ENCODE measurements at places on chromosomes 12 and 14. TPM values are rescaled to one million over a fixed set of nuclear protein-coding genes. Genes with fewer than 3 reads are reported as not detected.
A peak's percentile ranks its signal among the peaks of the same experiment; 100 is the strongest.

The RIMBP2 gene
- total RNA-seq = 35.6 TPM

The CLEC1B gene
- total RNA-seq = not detected

DNA sequence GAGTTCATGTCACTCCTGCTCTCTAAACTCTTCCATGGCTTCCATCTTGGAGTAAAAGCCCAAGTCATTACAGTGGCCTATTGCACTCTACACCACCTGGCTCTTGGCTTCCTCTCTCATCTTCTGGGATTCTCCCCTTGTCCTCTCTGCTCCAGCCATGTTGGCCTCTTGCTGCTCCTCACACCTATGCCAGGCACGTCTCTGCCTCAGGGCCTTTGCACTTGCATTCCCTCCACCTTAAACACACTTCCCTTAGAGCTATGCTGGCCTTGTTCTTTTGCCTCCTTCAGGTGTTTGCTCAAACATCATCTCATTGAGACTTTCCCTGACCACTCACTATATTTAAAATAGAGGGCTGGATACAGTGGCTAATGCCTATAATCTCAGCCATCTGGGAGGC lies 23.3 kb upstream of the RPH3A start:
- H3K27ac ChIP-seq = no peak overlapping the region
- no peaks in the 10 kb centered on the region for H3K36me3 ChIP-seq
- peaks cover 24% of the 10 kb centered on the region for H3K27me3 ChIP-seq
- no peak for DNase-seq
- no peak overlapping the region for H3K4me3 ChIP-seq

GRCh38 chr14:21307637-21308036 lies 27.8 kb downstream of the RPGRIP1 start:
- H3K4me1 ChIP-seq = peaks cover 17% of the 10 kb centered on the region
- peak overlapping the region; percentile 89 for H3K4me3 ChIP-seq
- H3K27me3 ChIP-seq = no peaks in the 10 kb centered on the region
- no peak for DNase-seq
- no peaks in the 10 kb centered on the region for H3K36me3 ChIP-seq

GRCh38 chr14:81103443-81103842 lies 117.3 kb downstream of the GTF2A1 start:
- H3K4me3 ChIP-seq = no peak overlapping the region
- H3K27ac ChIP-seq = no peak overlapping the region
- peaks cover 3% of the 10 kb centered on the region for H3K27me3 ChIP-seq
- no peaks in the 10 kb centered on the region for H3K4me1 ChIP-seq
- no peaks in the 10 kb centered on the region for H3K36me3 ChIP-seq

The GPD1 gene
- total RNA-seq = 9.0 TPM

The PLEKHG7 gene
- total RNA-seq = not detected

- peaks cover 15% of the 10 kb centered on the region for H3K4me1 ChIP-seq
- no peak overlapping the region for H3K27ac ChIP-seq
- no peaks in the 10 kb centered on the region for H3K27me3 ChIP-seq
- H3K36me3 ChIP-seq = peaks cover 12% of the 10 kb centered on the region
Measured at GRCh38 chr14:75001261-75001660, 1.5 kb upstream of the EIF2B2 start.

DNA sequence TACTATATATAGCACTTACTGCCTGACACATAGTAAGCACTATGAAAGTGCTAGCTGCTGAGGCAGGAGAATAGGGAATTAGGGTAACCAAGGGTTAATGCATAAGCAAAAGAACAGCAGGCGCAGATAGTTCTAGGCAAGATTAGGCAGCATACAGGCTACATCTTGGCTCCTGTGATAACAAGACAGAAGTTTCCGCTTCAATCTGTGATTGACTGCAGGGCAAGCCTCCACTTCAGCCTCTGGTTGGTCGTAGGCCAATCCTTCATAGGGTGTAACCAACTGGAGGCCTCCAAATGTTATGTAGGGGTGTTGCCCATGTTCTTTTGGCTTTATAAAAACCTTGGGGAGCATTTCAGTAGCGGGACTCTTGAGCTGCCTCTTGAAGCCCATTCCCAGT lies 46.9 kb downstream of the KLHL28 start:
- no peak for DNase-seq
- H3K36me3 ChIP-seq = no peaks in the 10 kb centered on the region
- no peak overlapping the region for H3K27ac ChIP-seq
- H3K4me3 ChIP-seq = no peak overlapping the region
- H3K27me3 ChIP-seq = peaks cover 1% of the 10 kb centered on the region

The RNASE3 gene
- total RNA-seq = not detected

DNA sequence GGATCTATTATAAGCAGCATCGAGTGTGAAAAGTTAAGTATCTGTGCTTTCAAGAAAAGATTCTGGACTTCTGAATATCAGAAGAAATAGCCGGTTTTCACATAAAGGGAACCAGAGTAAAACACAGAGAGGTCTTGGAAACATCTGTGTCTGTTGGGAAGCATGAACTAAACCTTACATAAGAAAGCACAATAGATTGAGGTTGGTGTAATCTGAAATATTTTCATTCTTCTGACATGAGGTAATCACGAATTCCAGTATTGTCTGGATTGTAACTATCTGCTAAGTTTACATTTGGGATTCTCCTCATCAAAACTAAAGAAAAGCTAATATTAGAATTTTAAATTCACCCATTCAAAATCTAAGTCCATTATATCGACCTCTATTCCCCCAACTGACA lies 161.3 kb downstream of the CPNE8 start:
- DNase-seq = no peak
- no peaks in the 10 kb centered on the region for H3K4me1 ChIP-seq
- no peaks in the 10 kb centered on the region for H3K36me3 ChIP-seq
- H3K27me3 ChIP-seq = no peaks in the 10 kb centered on the region

- no peak overlapping the region for H3K4me3 ChIP-seq
- H3K36me3 ChIP-seq = peaks cover 17% of the 10 kb centered on the region
- peaks cover 12% of the 10 kb centered on the region for H3K4me1 ChIP-seq
- H3K27ac ChIP-seq = no peak overlapping the region
Measured at GRCh38 chr12:113903381-113903863, 62.7 kb downstream of the RBM19 start.

The HSPA2 gene
- total RNA-seq = 1.5 TPM

The GLIPR1L1 gene
- total RNA-seq = not detected

DNA sequence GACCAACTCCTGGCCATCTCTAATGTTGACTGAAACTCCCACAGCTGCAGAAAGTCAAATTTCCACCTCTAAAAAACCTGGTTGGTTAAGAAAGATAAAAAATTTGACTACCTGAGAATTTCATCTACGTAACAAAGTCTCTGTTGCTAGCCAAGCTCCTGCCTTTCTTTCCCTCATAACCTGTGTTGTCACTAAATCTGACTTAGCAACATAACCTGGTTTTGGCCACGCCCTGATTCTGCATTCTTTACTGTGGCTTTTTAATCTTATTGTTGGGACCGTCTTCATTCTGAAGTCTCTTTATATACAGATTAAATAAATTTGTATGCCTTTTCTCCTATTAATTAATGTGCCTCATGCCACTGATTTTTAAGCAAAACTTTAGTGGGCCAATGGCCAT lies 16.1 kb upstream of the CD69 start:
- H3K4me3 ChIP-seq = no peak overlapping the region
- H3K4me1 ChIP-seq = no peaks in the 10 kb centered on the region
- no peaks in the 10 kb centered on the region for H3K27me3 ChIP-seq
- H3K36me3 ChIP-seq = no peaks in the 10 kb centered on the region
- DNase-seq = no peak

GRCh38 chr12:61781021-61781581 lies 479.1 kb upstream of the USP15 start:
- H3K27ac ChIP-seq = no peak overlapping the region
- peaks cover 6% of the 10 kb centered on the region for H3K27me3 ChIP-seq
- H3K4me1 ChIP-seq = peaks cover 21% of the 10 kb centered on the region
- no peak overlapping the region for H3K4me3 ChIP-seq

DNA sequence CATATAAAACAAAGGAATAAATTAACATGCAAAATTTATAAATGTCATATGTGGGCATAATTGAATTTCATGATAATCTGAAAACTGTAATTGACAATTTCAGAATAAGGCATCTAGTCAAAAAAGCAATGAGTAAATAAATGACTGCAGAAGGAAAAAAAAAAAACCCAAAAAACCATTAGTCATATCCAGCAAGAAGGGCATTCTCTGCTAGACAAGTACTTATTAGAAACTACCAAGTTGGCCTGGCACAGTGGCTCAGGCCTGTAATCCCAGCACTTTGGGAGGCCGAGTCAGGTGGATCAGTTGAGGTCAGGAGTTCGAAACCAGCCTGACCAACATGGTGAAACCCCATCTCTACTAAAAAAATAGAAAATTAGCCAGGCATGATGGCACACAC lies 17.5 kb downstream of the ZCRB1 start:
- H3K27ac ChIP-seq = no peak overlapping the region
- no peak overlapping the region for H3K4me3 ChIP-seq
- H3K27me3 ChIP-seq = no peaks in the 10 kb centered on the region
- no peak for DNase-seq

DNA sequence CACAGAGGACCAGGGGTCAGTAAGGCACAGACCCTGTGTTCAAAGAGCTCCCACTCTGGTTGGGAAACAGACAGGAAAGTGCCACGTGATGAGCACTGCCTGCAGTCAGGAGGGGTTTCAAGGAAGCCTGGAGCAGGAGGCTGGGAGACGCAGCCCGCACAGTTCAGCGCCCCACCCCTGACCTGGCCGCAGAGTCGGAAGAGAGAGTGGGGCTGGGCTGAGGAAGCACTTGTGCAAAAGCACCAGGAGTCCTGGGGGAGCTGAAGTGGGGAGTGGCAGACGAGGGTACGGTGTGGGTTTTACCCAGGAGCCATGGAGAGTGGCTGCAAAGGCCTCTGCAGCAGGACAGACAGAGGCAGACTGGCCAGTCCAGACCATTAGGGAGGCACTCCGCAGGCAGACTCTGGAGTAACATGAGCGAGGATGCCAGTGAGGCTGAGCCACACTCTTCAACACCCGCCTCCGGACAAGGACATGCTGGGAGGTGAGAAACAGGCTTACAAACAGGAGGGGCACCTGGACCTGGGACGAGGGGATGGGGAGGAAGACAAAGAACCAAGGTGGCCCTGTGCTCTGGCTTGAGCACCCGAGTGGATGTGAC lies 85.7 kb upstream of the GPR68 start:
- peak overlapping the region; percentile 50 for H3K27ac ChIP-seq
- peaks cover 36% of the 10 kb centered on the region for H3K4me1 ChIP-seq
- no peaks in the 10 kb centered on the region for H3K36me3 ChIP-seq
- H3K4me3 ChIP-seq = peak overlapping the region; percentile 28
- no peaks in the 10 kb centered on the region for H3K27me3 ChIP-seq

DNA sequence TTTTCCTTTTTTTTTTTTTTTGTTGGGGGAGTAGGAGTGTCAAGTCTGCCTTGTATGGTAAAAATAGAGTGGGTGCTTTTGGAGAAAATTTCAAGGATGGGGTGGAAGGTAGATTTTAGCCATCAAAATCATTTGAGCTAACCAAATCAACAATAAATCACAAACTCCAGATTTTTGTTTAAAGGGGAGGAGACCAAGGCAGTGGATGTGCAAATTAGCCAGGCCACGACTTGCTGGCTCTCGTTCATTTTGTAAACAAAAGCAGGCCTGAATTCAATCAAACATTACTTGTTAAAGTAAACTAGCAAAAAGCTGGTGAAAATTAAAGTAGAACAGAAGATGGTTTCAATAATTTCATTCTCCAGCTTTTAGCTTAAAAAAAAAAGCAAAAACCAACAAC lies 387.2 kb downstream of the BMP4 start:
- no peak overlapping the region for H3K4me3 ChIP-seq
- no peak overlapping the region for H3K27ac ChIP-seq
- peaks cover 13% of the 10 kb centered on the region for H3K4me1 ChIP-seq
- no peak for DNase-seq
- no peaks in the 10 kb centered on the region for H3K36me3 ChIP-seq

GRCh38 chr14:88470542-88471440 lies 84.0 kb downstream of the PTPN21 start:
- no peaks in the 10 kb centered on the region for H3K4me1 ChIP-seq
- peak overlapping the region; percentile 36 for H3K27ac ChIP-seq
- H3K4me3 ChIP-seq = no peak overlapping the region

DNA sequence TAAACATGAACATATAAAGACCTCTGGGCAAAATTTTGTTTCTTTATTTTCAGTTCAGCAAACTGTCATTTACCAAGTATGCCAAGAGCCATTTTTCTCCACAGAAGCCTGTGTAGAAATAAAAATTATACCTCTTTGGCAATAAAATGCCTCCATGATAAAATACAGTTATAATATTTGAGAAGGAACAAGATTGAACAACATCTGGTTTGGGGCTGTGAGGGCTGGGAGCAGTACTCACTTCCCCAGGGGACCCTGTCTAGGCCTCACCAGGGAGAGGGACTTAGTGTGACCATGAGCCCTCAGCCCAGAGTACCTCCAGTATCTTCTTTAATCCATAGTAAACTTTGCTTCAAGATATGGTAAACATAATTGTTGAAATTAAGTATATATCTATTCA lies 65.1 kb downstream of the DAAM1 start:
- no peak overlapping the region for H3K27ac ChIP-seq
- DNase-seq = no peak
- peaks cover 10% of the 10 kb centered on the region for H3K36me3 ChIP-seq
- H3K4me1 ChIP-seq = peaks cover 41% of the 10 kb centered on the region

Measured in type B pancreatic cell (in vitro differentiated cells).